ENCODE measurements at places on chromosomes 3 and 15. TPM values are rescaled to one million over a fixed set of nuclear protein-coding genes. Genes with fewer than 3 reads are reported as not detected.

DNA sequence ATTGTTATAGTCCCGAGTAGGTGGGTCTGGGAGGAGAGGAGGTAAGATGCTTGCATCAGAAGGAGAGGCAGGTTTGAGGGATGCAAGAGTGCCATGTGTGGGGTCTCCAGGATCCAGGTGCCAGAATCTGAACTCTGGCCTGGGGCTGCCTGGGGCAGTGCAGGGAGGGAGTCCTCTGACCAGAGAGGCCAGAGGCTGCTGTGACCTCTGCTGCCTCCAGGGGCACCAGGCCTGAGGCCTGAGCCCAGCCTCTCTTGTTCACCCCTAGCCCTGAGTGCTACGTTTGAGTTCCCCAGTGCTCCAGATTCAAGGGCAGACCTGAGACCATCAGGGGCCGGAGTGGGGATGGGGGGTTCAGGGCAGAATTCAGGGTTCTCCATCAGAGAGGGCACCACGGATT is 7.4 kb downstream of the SLC38A3 start:
- DNase-seq, result no peak

EPHA3 gene
- 1.4 TPM for total RNA-seq

DNA sequence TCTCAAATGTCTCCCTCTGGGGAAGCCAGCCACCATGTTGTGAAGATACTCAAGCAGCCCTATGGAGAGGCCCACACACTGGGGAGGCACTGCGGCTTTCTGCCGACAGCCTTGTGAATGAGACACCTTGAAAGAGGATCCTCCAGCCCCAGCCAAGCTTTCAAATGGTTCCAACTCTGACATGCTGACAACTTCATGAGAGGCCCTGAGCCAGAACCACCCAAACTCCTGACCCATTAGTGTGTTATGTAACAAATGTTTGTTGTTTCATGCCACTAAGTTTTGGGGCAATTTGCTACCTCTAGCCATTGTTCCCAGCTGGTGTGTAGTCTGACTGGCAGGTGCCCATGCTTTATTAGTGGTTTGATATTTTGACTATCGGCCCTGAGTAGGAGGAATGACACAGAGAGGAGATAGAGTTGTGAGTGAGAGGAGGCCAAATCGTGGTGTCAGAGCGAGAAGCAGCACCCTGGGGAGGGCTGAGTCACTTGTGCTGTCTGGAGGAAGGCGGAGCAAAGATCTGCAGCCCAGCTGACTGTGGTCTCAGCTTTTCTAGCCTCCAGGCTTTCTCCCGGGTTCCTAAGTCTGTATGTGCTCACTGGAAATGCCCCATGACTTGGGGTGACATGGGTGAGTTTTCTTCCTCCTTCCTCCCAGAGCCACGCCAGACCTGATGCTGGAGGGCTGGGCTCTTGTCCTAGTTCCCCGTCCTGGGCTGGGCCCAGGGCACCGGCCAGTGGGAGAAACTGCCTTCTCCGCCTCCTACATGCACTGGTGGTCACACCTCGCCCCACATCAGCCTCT is 56.7 kb upstream of the BLM start:
- peak; percentile 89 for DNase-seq

DNA sequence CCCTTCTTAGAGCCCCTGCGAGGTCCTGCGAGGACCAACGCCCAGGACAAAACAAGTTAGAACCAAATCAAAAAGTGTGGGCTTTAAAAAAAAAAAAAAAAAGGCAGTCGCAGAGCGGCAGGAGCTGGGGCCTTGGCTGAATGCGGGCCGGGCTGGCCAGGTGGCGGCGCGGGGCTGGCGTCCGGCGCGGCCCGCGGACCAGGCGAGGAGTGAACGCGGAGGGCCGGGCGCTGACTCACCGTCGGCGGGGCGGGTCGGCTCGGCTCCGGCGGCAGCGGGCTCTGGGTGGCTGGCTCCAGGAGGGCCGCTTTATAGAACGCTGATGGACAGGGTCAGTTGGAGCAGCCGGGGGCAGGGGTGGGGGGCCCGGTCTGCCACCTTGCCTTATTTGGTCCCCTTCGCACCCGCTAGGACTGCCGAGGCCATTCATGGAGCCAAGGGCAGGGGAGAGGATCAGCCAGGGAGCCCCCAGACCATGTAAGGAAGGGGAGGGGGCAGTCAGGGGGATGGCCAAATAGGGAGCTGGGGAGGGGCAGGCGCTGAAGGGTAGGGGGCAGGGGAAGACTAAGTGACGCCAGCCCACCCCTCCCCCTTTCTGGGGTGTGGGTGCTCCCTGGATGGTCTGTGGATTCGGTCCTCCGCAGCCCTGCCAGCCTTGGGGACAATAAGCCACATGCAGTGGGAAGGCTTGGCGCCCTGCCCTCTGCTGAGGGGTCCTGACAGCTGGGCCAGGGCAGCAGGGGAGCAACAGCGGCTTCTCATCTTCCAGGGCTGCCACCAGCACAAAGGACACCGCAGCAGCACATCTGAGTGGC is at the start of gene ACTC1:
Gene ACTC1 (minus strand): TSS at position 283 of the 815 bp plus-strand sequence. CDS start 741 bp downstream, outside the sequence.
- DNase-seq, result no peak

GRCh38 chr15:53627279-53627678 is 132.2 kb downstream of the WDR72 start:
- DNase-seq, result no peak

UROC1 gene
- not detected for total RNA-seq

- no peak for DNase-seq
Observed at GRCh38 chr3:123781138-123781537, 103.0 kb downstream of the MYLK start.

DNA sequence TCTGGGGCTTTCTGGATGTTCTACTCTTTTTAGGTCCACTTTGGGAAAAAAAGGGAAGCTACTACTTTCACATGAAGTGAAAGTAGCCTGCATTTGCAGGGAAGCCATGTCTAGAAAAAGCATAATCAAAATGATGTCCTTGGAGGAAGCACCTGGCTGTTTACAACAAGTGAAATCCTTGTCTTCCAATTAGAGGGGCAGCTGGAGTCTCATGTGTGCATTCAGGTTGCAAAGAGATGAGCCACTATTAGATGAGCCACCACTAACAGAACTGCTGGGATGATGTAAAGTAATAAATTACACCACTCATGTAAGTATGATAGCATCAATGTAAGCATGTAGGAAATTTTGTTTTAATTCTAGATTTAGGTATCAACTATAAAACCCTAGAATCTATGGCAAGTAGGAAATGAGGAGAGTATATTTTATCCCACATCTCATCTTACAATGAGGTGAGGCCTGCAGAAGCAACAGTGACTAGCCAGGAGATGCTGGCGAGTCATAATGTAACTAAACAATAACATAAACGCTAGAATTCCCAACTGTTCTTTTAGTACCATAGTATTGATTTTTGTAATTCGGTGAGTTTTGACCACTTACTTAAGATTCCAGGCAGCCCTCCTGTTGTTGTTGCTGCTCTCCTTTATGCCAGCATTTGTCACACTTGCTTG is 75.9 kb downstream of the TMEM108 start:
- no peak for DNase-seq
